ELR (cell line): ENCODE measurements at places on chromosomes 11 and 22.

DNA sequence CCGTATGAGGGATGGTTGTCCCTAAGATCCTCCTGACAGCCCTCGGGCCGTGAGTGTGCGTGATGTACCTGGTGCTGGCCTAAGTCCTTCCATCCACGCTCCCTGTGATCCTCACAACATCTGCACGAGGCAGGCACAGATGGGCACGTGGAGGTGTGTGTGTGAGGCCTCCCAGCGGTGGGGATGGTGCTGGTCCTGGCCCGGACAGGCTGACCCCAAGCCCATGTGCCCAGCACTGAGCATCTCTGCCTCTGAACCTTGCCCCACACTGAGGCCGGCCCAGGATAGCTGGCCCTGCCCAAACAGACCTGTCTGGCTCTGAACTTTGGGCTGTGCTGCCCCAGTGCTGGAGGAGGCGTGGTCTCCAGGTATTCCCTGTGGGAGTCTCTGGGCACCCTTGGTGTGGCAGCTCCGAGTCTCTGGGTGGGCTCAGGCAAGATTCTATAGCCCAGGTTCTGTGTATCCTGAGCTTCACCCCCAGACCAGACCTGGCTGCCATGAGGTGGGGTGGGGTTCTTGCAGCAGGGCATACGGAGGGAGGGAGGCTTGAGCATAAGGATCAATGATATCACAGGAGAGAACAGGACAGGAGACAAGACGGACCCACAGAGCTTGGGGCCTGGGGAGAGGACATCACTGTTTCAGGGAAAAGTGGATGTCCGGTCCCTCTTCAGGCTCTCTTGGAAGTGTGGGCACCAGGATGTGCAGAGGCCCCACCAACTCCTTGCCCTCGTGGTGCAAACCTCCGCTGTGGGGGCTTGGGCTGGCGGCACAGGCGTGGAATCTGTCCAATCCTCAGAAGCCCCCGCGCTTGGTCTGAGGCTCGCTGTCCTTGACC, 881.8 kb downstream of the BRD1 start:
- no peak for DNase-seq

- no peak for DNase-seq
Observed at GRCh38 chr11:11567936-11568650, 53.7 kb downstream of the GALNT18 start.

- DNase-seq = no peak
Observed at GRCh38 chr11:78310500-78310909, 107.1 kb downstream of the GAB2 start.

DNA sequence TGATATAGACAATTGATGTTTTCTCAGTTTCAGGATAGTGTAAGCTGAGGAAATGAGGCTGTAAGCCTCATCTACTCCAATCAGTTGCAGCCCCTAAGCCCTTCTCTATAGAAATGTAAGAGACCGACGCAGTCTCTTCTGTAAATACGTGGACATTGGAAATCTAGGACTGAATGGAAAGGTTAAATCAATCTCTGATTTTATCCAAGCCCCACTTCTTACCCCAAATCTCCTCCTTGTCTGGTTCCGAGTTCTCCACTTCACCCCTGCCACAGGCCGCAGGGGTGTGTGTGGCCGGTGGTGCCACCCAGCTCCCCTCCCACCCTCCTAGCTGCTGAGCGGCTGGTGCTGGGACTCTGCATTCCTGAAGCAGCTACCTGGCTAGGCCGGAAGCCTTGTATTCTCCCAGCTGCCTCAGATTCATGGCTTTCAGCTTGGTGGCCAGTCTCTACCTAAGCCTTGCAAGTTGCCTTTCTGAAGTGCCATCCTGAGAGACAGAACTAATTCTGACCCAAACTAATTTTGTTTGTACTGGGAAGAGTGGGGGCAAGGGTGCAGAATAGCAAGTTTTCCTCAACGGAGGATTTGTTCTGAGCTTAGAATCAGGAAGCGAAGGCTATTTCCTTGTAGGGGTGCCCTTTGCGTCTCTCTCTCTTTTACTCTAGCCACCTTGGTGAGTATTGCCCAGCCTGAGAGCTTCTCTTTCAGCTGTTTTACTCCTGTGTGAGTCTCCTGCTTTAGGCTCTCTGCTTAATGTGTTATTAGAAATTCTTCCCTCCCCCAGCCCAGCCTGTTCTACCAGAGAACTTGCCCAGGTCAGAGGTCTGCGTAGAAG, 749 bp downstream of the VWA5A start:
- no peak for DNase-seq

GRCh38 chr11:120667281-120667680, 155.7 kb downstream of the GRIK4 start:
- no peak for DNase-seq
